Airway epithelial cell (primary cell): ENCODE measurements at places on chromosomes 7 and 10. TPM values are rescaled to one million over a fixed set of nuclear protein-coding genes. Genes with fewer than 3 reads are reported as not detected.

FAM25G gene
- total RNA-seq = 5.3 and 29.8 TPM in 2 replicates

HABP2 gene
- not detected in 2 replicates for total RNA-seq

SCRN1 gene
- total RNA-seq = 26.3 and 34.7 TPM in 2 replicates

MYL10 gene
- not detected in 2 replicates for total RNA-seq

METTL27 gene
- total RNA-seq = 0.84 and 1.1 TPM in 2 replicates

CDK1 gene
- 52.7 and 71.8 TPM in 2 replicates for total RNA-seq

IGF2BP3 gene
- 22.0 and 28.0 TPM in 2 replicates for total RNA-seq

TMEM229A gene
- not detected in 2 replicates for total RNA-seq

CNPY1 gene
- total RNA-seq = not detected in 2 replicates
